ENCODE measurements at places on chromosomes 4 and X. TPM values are rescaled to one million over a fixed set of nuclear protein-coding genes. Genes with fewer than 3 reads are reported as not detected.
A peak's percentile ranks its signal among the peaks of the same experiment; 100 is the strongest.

MTNR1A gene
- total RNA-seq: not detected

CWH43 gene
- total RNA-seq: not detected

SPOCK3 gene
- not detected for total RNA-seq

GPR119 gene
- total RNA-seq: not detected

PHOX2B gene
- total RNA-seq: not detected

SPANXA2 gene
- not detected for total RNA-seq

MAML3 gene
- 0.74 TPM for total RNA-seq

STPG2 gene
- not detected for total RNA-seq

- DNase-seq: no peak
These were observed at the start of gene EVC2 for GRCh38 chr4:5708449-5709206. EVC2 (minus strand) TSS chr4:5708559; CDS start chr4:5708513, 46 bp downstream.

- DNase-seq: no peak
These were observed 55.3 kb upstream of the KCNIP4 start for GRCh38 chr4:22003878-22004277.

GRCh38 chr4:137032222-137032621, 500.1 kb downstream of the PCDH18 start:
- DNase-seq: peak; percentile 17

- DNase-seq: no peak
These were observed 223.1 kb upstream of the LEF1 start for GRCh38 chr4:108391701-108392455.

DNA sequence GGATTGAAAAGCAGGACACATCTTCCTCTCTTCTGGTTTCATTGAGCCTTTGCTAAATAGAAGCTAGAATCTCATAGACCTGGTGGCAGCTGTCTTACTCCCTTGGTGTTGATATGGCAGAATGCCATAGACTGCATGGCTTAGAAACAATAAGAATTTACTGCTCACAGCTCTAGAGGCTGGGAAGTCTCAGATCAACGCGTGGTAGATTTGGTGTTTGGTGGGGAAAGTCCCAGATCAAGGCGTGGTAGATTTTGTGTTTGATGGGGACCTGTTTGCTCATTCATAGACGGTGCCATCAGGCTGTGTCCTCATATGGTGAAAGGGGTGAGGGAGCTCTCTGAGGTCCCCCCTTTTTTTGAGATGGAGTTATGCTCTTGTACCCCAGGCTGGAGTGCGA, 57.6 kb upstream of the PPP2R3B start:
- DNase-seq: no peak

GRCh38 chrX:120718969-120719368, 89.1 kb upstream of the C1GALT1C1 start:
- DNase-seq: no peak

DNA sequence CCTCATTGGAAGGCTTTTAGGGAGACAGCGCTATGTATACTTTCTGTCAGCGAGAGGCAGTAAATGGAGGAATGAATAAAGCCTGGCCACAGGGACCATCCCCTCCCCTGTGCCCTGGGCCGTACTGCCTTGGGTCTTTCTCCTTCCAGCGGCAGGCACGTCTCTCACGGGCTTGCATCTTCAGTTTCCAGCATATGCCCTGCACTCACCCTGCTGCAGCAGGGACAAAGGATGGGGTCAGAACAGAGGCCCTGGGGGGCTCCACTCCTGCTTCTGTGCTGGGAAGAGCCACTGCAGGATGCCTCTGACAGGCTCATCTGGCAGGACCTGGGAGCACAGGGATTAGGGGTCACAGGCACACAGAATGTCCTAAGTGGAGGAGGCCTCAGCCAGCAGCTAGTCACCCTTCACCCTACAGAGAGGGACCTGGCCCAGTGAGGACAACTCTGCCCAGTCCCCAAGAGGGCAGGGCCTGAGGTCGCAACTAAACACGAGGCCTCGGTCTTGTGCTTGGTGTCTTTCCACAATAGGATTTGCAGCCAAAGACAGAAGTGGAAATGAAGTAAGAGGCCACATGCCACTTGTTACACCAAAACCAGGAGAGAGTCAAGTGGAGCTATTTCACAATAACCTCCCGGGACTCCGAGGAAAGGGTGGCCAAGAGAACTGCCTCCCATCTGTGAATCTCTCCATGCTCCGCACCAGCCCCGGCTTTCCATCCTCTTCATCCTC, 150.8 kb downstream of the AFAP1 start:
- DNase-seq: no peak

DNA sequence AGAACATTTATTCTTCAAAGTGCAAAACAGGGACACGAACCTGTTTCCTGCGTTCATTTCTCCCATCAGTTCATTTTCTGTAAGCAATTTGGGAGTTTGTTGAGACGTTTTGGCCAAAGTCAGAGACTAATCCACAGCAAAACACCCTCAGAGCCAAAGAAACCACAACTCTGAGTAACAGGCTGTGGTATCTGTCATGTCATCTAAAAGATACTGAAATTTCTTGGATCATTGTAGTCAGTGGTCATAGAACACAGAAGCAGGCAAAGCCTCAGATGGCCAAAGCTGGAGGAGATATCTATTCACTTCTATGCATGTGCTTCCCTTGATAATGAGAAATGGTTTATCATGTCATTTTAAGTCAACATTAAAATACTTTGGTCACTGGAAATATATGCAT, 485.6 kb upstream of the GALNT7 start:
- DNase-seq: no peak

GRCh38 chr4:45036677-45037076, 310.3 kb upstream of the GNPDA2 start:
- no peak for DNase-seq

GRCh38 chrX:31508338-31508737, 436.5 kb upstream of the FTHL17 start:
- no peak for DNase-seq

DNA sequence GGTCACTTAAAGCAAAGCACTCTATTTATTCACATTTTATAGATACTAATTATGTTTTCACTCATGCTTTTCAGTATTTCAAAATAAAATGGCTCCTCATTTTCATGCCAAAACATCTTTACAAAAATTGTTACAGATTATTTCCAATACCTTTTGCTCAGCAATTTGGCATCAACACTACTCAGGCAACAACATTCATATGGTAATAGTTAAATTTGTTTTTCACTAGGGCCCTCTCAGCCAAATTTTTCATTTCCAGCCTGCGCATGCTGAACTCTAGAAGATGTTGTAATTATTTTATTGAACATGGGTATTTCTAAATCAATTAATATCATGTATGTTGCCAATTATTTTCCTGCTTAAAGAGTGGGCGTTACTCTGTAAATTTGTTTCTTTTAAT, 225.6 kb downstream of the ANTXR2 start:
- no peak for DNase-seq

- DNase-seq: no peak
These were observed 538.5 kb downstream of the BCOR start for GRCh38 chrX:39559229-39559628.

DNA sequence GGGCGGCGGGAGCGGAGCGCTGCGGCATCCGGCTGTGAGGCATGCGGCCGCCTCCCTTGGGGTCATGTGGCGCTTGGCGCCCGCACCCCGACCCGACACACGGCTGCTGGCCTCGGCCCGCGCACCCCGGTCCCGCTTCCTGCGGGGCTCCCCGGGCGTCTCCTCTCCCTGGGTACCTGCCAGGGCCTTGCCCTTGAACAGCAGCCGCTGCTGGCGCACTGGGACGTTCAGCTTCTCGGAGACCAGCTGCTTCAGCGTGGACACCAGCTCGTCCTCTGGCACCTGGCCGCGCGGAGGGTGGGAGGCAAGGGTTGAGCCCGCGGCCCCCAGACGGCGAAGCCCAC, 391 bp downstream of the UBL4A start:
- peak; percentile 47 for DNase-seq

- no peak for DNase-seq
These were observed 4.7 kb downstream of the XG start for GRCh38 chrX:2756548-2756947.

GRCh38 chr4:38386005-38386551, 277.9 kb upstream of the KLF3 start:
- no peak for DNase-seq

- peak; percentile 42 for DNase-seq
These were observed 179.1 kb upstream of the MAB21L2 start for GRCh38 chr4:150402871-150403272.

DNA sequence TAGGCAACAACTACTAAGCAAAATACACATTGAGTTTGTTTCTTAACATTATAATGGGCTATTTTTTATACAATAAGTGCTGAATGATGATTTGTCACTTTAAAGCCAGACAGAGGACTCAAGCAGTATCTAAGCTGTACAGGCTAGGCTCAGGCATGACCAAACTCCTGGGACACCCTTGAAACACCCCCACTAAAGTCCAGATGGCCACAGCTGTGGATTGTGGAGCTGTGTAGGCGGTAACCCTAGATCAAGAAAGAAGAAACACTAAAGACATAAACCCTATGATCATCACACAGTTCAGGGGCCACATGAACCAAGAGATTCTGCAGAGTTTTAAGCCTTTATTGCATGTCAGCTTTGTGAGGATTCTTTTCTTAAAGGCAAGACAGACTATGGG, 25.1 kb downstream of the TAB3 start:
- no peak for DNase-seq

- DNase-seq: no peak
These were observed 118.8 kb downstream of the FAM13A start for GRCh38 chr4:88938138-88938537.

DNA sequence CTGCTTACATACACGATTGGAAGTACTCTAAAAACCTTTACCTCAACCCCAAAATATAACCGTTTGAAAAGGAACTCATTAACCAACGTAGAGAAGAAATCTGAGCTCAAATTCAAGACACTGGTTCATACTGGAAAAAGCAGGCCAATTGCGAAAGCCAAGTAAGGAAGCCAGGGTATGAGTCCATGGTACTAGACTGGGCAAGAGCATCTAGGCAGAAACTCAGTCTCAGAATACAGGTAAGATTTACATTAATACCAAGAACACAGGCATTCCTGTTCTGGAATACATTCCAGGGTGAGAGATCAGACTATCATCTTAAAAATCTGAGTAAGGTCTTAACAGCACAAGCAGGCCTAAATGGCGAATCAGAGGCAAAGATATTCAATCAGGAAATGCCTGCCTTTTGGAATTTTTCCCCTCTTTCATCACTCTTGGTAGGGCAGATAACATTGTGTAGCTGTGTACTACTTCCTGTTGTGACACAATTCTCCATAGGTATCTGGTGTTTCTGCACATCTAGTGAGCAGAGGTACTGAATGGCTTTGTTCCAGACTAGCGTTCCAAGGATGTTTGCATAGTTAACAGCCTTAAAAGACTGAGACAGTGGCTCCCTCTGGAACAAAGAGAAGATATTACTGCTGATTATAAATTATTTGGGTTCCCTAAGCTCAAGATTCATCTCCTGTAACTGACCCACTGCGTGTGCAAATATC, 311.3 kb downstream of the PCDH19 start:
- no peak for DNase-seq

DNA sequence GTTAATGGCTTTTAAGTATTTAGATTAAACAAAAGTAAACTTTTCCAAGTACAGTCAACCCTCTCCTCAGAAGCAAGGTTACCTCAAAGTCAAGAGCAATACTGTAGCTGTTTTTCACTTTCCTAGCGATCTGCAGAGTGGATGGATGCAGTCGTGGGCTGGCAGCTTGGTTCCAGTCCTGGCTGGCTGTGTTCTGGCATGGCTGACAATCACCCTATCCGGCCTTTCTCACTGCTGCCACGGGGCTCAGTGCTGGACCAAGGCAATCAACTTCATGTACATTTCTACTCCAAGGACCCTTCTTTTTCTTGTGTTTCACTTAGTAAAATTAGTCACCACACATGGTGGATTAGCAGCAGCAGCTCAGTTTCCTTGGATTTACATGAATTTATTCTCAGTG, 208.3 kb downstream of the GABRB1 start:
- DNase-seq: no peak

- no peak for DNase-seq
These were observed 208.7 kb upstream of the FTHL17 start for GRCh38 chrX:31280580-31280979.

DNA sequence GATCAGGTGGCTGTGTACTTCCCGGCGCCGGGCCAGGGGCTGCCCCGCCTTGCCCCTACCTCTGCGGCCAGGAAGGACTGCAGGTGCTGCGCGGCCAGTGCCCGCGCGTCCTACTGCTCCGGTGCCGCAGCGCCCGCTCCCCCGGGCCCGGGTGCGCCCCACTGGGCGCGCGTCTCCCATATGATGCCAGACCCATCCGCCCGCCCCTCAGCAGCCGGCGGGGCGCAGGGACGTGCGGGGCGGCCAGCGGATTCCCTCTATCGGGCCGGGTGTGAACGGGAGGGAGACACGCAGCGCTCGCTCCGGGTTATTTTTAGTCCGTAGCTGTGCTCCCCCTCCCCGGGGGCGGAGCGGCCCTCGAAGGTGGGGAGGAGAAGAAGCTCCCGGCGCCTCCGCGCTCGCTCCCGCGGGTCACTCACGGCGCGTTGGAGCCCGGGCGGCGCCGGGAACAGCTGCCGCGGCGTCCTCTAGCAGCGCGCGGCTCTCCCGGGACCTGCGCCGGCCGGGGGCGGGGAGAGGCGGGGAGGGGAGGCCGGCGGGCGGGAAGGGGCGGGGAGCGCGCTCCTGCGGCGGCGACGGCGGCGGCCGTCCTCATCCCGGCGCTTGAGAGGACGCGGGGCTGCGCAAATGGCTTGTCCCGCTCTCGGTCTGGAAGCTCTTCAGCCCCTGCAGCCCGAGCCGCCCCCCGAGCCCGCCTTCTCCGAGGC, 103.6 kb downstream of the UCHL1 start:
- no peak for DNase-seq

- no peak for DNase-seq
These were observed 22.6 kb upstream of the CD38 start for GRCh38 chr4:15755321-15756155.

- DNase-seq: peak; percentile 37
These were observed 134.1 kb downstream of the OR13H1 start for GRCh38 chrX:131677655-131678628.

GRCh38 chr4:141240671-141241070, 20.0 kb downstream of the ZNF330 start:
- DNase-seq: no peak

- no peak for DNase-seq
These were observed 22.9 kb downstream of the FAT1 start for GRCh38 chr4:186700746-186701145.
